Hepatocyte (in vitro differentiated cells): ENCODE measurements at places on chromosomes 1 and 21. TPM values are rescaled to one million over a fixed set of nuclear protein-coding genes. Genes with fewer than 3 reads are reported as not detected.

IFT25 gene
- 69.0 and 69.2 TPM in 2 replicates for polyA plus RNA-seq

SLC35F3 gene
- polyA plus RNA-seq, result 0.43 and 1.3 TPM in 2 replicates

AADACL4 gene
- not detected in 2 replicates for polyA plus RNA-seq

TEX38 gene
- polyA plus RNA-seq, result 0.27 and 0.40 TPM in 2 replicates

OR2G6 gene
- polyA plus RNA-seq, result not detected in 2 replicates

CLDN19 gene
- polyA plus RNA-seq, result 3.8 and 4.5 TPM in 2 replicates

DNA sequence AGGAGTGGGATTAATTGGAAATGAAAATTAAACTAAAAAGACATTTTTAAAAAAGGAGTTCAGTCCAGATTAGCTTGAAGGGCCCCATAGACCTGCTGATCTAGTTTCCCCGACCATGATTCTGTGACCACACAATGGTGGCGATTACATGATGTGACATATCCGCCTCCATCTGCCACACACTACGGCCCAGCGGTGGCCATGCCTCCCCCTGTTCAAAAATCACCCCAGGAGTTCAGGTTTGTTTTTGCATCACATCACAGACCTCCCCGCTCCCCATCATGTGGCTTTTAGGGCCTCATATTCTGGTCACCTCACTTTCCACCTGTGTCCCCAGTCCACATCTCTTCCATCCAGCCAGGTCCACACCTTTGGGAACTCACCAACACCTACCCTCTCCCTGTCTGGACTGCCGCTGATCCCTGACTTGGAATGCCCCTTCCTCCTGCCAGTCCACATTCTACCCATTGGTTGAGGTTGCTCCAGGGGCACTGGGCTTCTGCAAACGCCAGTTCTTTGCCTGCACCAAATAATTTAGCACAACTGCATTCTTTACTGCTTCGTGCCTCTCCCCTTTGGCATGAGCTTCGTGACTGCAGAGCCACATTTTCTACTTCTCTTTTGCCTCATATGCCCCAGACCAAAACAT, 38.9 kb downstream of the CD247 start:
- no peak for DNase-seq

GRCh38 chr1:100494393-100495084, 43.4 kb upstream of the GPR88 start:
- DNase-seq, result no peak

- DNase-seq, result peak; percentile 80
Observed at GRCh38 chr1:32334864-32335534, 1.0 kb downstream of the MARCKSL1 start.

DNA sequence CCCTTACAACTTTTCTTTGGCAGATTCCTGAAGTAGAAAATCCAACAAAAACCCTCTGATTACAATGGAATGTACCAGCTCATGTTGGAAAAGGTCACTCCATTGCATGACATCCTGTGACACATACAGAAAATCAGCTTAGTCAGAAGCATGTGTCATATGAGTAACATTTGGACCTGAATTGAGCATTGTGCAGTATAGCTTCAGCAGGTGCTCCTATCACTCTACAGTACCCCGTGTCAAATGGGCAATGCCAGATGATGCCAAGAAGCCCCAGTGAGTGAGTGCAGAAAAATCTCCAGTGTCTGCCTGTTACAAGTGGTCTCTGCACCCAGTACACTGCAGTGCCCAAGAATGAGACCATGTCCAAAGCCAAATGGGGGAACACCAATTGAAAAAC, 129.7 kb upstream of the RUNX1 start:
- no peak for DNase-seq

- peak; percentile 83 for DNase-seq
Observed at GRCh38 chr1:201268604-201269151, 14.6 kb upstream of the PKP1 start.

GRCh38 chr1:7582460-7582972, 188.6 kb upstream of the VAMP3 start:
- DNase-seq, result no peak

DNA sequence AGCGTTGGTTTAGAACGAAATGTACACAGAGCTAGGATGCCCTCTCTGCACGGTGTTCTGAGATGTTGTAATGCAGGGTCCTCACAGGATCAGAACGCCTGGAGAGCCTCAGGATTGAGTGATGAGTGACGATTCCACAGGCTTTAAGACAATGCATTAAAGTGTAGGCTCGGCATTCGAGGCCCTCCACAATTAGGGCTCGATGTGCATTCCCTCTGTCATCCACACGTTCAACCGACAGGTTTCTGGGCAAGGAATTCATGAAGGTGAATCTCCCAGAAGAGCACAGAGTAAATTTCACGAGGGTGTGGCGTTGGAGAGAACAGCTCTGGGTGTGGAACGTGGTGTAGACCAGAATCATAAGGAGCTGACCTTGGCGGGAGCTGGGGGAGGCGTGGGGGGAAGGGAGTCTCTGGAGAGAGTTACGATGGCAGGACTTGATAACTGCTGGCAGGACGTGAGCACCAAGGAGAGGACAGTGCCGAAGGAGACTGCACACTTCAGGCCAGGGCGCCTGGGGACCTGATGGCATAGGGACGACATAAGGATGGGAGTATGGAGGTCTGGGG, 51.0 kb upstream of the EFHD2 start:
- DNase-seq, result no peak
